GM23338 (cell line): ENCODE measurements at places on chromosomes 5 and 9. TPM values are rescaled to one million over a fixed set of nuclear protein-coding genes. Genes with fewer than 3 reads are reported as not detected.

The PRDM9 gene
- not detected in 2 replicates for total RNA-seq

The ST8SIA4 gene
- 0.28 and 1.3 TPM in 2 replicates for total RNA-seq

The THOC3 gene
- total RNA-seq: 146 and 152 TPM in 2 replicates

The CATSPER3 gene
- total RNA-seq: 0.74 TPM in 1 of 2 replicates, not detected in the other

The SVEP1 gene
- 0.50 and 0.63 TPM in 2 replicates for total RNA-seq

The SHISAL2B gene
- 3.9 and 12.3 TPM in 2 replicates for total RNA-seq

The SLC23A1 gene
- total RNA-seq: not detected in 2 replicates

The KIF24 gene
- total RNA-seq: 4.4 and 4.7 TPM in 2 replicates

The NEUROG1 gene
- not detected in 2 replicates for total RNA-seq

The SPOCK1 gene
- 10.5 and 17.2 TPM in 2 replicates for total RNA-seq

The BTNL9 gene
- total RNA-seq: 2.8 and 3.4 TPM in 2 replicates

The PCDH12 gene
- total RNA-seq: 0.12 and 0.14 TPM in 2 replicates

The RLN2 gene
- total RNA-seq: 4.0 and 4.7 TPM in 2 replicates

The DND1 gene
- total RNA-seq: 15.5 and 22.0 TPM in 2 replicates

The CDH18 gene
- total RNA-seq: 0.66 and 1.3 TPM in 2 replicates

The SV2C gene
- total RNA-seq: 0.07 and 0.12 TPM in 2 replicates

The GNAQ gene
- 43.1 and 59.1 TPM in 2 replicates for total RNA-seq

The ATP10B gene
- 0.08 and 0.14 TPM in 2 replicates for total RNA-seq

The C9orf153 gene
- 0.12 TPM in 1 of 2 replicates, not detected in the other for total RNA-seq

The ARID3C gene
- total RNA-seq: 0.49 TPM in 1 of 2 replicates, not detected in the other

The RECK gene
- total RNA-seq: 8.1 and 8.6 TPM in 2 replicates

The C8G gene
- not detected in 2 replicates for total RNA-seq

The RNF145 gene
- total RNA-seq: 37.1 and 43.5 TPM in 2 replicates
